ENCODE measurements at places on chromosomes 1 and 21.

DNA sequence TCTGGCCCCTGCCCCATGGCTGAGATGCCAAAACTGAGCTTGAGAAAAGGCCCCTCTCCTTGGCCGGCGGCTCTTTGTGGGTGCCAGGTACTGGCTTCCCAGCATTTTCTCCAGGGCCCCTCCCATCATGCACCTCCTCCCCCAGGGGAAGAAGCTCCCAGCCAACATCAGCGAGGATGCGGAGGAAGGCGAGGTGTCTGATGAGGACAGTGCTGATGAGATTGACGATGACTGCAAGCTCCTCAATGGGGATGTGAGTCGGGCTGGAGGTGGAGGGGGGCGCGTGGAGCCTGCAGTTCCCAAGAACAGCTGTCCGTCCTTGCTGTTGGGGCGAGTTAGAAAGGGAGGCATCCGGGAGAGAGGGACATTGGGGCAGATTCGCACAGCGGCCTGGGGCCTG is 13.5 kb downstream of the PLCH2 start:
- DNase-seq, result no peak

DNA sequence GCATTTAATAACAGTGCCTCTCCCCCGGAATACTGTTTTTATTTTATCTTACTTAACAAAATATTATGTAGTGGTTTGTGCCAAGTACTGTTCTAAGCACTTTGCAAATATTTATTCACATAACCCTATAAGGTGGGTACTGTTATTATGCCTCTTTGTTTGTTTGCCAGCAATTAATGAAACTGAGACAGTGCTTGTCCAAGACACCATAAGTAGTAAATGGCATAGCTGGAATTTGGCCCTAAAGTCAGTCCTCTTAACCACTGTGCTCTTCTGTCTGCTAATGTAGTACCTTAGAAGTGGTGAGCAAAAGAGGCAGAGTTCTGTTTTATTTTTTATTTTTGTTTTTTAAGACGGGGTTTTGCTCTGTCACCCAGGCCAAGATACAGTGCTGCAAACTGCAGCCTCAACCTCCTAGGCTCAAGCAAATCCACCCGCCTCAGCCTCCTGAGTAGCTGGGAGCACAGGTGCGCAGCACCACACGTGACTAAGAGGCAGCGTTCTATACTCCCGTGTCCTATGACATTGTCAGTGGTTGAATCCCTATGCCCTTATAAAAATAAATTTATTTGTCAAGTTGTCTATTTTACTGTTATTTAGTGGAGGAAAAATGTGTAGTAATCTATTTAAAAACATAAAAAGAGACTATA is 165.8 kb downstream of the CLEC20A start:
- no peak for DNase-seq

DNA sequence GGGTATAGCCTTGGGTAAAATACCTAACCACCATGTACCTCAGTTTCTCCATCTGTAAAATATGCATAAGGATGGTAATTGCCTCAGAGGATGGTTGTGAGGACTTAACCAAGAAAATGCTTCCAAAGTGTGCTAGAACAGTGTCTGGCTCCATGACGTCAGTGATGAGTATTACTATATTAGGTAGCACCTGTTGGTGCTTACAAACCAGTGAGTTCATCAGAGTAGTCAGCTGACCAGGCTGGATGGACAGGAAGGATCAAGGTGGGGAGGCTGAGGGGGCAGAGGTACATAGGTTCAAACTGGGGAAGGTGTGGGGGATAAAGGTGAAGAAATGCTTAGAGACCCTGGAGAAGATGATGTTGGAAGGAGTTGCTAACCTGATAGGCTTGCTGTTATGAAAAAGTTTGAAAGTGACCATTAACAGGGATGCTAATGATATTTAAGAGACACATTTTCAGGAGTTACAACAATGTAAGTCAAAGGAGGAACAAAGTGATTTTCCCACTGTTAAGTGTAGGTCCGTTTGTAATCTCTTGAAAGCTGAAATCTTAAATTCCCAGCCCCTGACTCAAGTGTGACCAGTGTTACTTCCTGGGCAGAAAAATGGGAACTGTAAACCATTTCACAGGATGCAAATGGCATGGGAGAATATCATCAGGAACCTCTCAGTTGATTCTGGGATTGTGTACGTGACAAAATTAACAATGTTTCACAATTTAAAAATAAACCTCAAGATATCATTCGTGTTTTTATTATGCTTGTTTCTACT is 4.4 kb downstream of the NTPCR start:
- no peak for DNase-seq

DNA sequence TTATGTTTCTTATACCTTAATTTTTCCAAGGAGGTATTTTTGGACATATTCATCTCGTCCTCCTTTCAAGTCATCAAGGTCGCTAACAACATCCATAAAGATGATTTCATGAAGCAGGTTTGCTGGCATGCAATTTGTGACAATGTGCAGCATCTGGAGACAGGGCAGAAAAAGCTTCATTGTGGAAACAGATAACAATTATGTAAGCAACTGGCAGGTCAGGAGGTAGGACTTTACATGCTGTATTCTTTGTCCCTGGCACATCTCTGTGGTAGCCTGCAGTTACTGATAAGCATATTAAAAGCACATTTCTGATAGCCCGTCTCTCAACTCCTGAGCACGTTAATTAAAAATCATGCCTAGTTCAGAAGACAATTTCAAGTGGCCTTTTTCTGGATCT is 156.8 kb downstream of the LEPR start:
- DNase-seq, result no peak

DNA sequence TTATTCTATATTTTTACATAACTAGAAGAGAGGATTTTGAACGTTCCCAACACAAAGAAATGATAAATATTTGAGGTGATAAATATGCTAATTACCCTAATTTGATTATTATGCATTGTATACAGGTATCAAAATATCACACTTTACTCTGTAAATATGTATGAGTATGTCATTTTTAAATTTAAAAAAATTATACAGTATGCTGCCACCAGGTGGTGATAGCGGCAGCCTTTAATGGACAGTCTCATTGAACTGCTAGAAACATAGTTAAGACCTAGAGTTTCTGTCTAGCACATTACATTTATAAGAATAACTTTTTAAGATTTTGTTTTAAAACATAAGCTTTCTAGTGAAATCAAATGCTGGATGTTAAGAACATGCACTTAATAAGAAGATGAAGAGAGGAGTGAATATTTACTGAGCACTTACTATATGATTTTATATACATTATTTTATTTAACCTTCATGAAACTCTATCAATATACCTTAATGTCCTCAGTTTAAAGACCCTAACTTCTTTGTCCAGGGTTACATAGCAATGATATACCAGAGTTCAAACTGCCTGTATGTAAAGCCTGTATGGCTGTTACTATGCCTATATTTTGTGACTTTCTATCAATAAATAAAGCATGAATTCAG is 207.1 kb downstream of the NUF2 start:
- DNase-seq, result peak; percentile 5

- no peak for DNase-seq
Observed at GRCh38 chr1:155858800-155859233, 550 bp upstream of the SYT11 start.

DNA sequence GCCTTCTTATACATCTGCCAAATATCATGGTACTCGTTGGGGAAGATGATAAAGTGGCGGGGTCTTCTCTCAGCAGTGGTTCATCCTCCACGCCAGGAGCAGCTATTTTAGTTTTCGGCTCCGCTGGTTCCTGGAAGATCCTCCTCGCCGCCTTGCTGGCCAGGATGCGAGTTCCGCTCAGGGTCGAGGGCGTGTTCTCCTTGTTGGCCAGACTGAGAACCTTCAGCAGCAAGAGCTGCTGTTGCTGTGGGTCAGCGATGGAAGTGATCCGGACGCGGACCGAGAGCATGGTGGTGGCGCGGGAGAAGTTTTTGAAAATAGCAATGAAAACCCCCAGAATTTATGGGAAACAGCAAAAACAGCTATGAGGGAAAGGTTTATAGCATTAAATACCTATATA is 11.4 kb upstream of the CFAP126 start:
- DNase-seq, result peak; percentile 33

DNA sequence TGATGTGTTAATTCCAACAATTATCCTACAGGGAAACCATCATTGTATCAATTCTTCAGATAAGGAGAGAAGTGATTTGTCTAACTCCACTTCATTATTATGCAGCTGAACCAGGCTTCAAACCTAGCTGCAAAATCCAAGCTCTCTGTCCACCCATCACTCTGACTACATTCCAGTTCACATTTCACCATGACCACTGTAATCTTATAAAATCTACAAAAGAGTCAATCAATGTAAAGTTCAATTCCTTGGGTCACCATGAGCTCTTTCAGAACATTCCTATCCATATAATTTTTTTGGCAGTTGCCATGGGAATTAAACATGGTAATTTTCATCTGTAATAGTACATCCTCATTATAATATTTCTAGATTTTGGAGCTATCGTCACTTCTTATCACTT is 100.9 kb downstream of the PLPPR5 start:
- DNase-seq, result no peak

GRCh38 chr1:222618880-222619596 is 1.1 kb downstream of the MIA3 start:
- peak; percentile 51 for DNase-seq

DNA sequence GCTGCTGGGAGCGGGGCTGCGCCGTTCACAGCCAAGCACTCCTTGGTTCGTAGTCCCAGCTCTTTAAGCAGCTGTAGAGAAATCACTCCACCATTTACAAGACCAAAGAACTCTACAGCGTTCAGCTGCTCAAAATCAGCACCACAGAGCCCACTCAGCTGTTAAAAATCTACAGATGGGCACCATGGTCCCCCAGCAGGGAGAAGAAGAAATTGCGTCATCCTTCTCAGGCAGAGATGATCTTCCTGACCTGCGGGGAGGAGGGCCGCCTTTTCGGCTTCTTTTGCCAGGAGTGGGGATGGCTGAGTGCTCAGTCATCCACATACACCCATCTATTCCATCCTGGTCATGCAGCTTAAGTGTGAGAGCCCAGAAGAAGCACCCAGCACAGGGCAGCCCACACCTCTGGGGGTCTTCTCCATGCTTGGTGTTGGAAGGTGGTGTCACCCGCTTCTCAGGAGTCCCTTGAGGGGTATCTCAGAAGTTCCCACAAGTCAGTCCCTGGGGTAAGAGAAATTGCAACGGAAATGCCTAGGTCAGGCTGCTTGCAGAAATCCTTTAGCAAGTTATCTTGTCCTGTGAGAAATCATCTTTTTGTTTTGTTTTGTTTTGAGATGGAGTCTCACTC is 163.8 kb downstream of the NPHP4 start:
- no peak for DNase-seq

GRCh38 chr1:2585318-2586092 is 1.1 kb upstream of the PRXL2B start:
- DNase-seq, result peak; percentile 79

GRCh38 chr1:31944205-31945089 is 6.3 kb upstream of the PTP4A2 start:
- DNase-seq, result peak; percentile 82

DNA sequence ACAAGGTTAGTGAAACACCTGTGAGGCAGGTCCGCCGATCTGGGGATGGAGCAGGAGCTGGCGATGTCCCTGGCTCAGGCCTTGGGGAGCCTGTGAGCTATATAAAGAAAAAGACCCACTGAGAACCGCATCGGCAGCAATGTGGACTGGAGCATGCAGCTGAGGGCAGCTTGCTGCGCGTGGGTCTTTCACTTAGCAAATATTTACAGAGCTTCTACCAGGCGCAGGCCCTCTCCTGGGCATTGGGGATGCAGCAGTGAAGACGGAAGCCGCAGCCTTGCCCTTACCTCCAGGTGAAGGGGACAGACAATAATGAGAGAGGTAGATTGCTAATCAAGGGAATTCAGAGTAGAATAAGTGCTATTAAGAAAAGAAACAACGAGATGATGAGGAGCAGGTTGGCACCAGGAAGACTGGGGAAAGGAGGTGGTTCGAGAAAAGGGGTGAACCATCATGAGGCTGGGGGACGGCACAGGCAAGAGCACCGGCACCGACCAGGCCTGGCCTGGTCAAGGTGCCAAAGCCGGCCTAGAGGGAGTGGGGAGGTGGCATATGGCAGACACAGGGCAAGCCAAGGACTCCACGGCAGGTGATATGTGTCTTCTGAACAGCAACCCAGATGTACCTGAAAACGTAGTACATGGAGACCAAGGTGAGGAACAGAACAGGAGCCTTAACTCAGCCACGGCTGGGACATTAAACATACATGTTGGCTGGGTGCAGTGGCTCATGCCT is 60.7 kb upstream of the PAX7 start:
- DNase-seq, result peak; percentile 69

GRCh38 chr1:205677167-205677566 is 3.1 kb downstream of the SLC45A3 start:
- no peak for DNase-seq

DNA sequence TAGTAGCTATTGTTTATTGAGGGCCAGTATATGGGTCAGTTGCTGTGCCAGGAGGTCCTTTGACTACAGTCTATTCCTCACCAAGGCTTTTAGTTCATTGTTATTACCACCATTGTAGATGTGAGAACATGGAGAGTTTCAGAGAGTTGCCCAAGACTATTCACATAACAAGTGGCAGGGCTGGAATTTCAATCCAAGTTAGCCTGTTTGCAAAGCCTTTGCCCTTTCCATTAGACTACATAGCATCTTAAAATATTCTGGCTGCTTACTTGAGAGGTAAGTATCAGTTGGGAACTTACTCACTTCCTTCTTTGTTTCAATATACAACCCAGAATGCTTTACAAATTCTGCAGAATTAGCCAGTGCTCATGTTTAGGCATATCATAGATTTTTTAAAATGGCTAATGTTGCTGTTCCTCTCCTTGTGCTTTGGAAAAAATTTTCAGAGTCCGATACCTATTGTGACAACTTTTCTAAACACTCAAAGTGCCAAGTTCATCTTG is 141.2 kb downstream of the FGGY start:
- DNase-seq, result no peak

DNA sequence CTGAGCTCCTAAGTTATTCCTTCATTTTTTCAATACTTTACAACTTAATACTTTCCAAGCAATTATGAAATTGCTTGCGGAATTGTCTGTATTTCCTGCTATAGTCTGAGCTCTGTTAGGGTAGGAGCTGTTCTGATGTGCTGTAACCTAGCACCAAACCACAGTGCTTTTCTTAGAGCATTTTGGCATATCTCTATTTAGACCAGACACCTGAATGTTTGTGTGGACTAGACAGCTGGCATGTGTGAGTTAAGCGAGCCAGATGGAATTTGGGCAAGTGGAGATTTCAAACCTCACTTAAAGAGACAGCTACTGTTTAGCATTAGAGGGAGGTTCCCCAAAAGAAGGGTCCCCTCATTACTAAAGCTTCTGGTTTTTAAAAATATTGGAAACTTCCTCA is 106.1 kb downstream of the RWDD3 start:
- peak; percentile 27 for DNase-seq

DNA sequence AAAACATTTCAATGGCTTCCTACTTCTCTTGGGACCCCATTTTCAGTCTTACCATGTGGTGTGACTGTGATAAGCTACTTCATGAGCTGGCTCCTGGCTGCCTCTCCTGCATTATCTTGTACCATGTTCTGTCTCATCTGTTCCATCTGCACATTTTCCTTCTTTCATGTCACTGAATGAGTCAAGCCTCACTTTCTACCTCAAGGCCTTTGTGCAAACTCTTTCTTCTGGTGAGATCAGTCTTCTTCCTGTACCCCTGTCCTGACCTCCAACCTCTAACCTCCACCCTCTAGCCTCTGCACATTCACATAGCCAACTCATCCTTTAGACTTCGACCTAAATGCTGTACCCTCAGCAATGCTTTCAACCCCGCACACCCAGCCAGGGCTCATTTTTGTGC is 9.6 kb upstream of the FAM78B start:
- DNase-seq, result no peak

GRCh38 chr1:119896303-119896702 is at the start of gene ADAM30:
Gene ADAM30 (minus strand): TSS chr1:119896515. CDS start chr1:119896336, 179 bp downstream.
- no peak for DNase-seq

Data from cerebellar cortex (tissue), 1 donor.